ENCODE measurements at places on chromosomes 11 and 22.
A peak's percentile ranks its signal among the peaks of the same experiment; 100 is the strongest.

- DNase-seq: no peak
Measured at GRCh38 chr11:47327025-47327424, 25.5 kb downstream of the MYBPC3 start.

DNA sequence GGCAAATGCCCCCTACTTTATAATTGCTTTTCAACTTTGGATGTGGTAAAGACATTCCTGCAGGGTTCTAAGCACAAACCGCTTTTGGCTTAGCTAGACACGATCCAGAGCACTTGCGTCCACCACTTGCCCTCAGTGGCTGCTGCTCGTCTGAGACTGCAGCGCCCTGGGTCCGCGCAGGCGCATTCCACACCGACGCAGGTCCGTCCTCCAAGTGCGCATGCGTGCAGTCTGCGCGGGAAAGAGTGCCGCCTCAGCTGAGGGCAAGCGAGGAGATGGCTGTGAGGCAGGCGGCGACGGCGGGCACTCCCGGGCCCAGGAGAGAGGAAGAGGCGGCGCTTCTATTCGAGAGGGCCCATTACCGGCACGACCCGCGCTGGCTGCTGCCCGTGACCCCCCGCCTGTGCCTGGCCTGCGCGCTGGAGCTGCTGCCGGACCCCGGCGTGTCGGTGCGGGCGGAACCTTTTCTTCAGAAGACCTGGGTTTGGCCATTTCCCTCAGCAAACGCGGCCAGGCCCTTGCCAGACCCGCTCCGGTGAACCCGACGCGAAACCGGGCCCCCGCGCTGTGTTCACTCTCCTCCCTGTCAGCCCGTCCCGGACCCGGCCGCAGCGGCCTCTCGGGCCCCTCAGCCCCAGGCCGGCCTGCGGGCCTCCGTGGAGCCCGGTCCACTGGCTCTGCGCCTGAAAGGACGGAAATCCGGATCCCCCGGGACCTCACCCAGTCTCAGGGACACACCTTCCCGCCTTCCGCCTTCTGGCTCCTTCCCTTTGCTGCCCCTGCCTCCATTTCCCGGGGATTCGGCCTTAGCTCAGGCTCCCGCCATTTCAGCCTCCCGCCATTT, at the start of gene MEI1:
TSS of gene MEI1 (plus strand) at position 240 of the 844 bp plus-strand sequence. CDS start at position 276, 36 bp downstream.
- DNase-seq: peak; percentile 64

DNA sequence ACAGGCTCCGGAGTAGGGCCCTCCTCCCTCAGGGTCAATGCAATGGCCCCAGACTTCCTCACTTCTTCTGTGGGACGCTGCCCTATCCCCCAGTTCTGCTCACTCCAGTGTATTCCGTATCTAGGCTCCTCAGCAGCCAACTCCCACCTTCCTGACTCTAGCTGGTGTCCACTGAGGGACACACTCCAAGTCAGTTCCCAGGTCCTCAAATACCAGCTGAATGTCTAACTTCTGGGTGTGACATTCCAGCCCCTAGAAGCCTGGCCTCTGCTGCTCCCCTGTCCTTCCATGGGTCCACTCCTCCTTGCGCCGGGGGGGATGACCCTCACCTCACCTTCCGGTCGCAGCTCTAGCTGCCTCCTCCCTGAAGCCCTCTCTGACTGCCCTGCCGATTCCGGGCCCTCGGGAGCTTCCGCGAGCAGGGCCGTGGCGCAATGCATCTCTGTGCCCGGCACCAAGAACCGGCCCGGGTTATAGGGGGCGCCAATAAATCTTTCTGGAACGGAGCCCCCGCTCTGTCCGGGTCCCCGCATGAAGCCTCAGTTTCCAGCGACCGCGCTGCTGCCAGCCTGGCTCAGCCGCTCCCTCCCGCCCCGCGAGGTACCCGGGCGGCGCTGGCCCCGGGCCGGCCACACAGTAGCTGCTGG, 15.4 kb downstream of the BAD start:
- DNase-seq: no peak

DNA sequence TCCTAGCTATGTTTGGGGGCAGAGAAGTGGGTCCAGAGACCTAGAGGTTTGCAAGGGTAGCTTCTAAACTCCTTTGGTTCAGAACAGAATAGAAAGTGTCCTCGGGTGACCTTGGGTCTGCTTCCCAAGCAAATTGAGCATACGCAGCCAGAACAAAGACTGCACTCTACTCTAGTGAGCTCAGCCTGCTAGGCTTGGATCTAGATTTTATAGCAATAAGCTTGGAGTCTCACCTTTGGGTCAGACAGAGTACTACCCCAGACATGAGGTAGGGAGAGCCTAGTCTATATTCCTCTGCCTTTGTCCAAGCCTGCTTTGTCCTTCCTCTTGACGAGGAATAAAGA, 52.6 kb upstream of the ELF5 start:
- no peak for DNase-seq

DNA sequence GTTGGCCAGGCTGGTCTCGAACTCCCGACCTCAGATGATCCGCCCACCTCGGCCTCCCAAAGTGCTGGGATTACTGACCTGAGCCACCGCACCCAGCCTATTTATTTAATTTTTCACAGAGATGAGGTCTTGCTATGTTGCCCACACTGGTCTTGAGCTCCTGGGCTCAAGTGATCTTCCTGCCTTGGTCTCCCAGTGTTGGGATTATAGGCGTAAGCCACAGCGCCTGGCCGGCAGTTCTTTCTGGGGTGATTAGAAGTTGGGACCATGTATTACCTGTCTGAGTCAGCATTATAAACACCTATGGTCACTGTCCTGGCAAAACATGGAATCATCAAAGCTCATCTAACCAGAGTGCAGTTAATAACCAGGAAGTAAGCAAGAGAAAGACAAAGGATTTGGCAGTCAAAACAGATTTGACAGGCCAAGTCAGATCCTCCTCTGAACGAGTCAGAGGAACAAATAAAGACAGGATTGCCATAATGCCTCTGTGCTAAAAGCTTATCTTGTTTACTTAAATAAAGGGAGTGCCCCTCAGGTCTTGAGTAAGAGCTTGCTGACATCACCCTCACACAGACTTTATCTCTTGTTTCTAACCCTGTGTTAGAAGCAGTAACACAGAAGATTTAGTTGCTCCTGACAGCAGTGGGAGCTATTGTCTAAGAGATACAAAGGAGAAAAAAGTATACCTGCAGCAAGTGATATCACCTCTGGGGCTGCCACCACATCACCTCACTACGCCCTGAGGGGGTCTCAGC, 3.7 kb downstream of the SERPIND1 start:
- DNase-seq: no peak

GRCh38 chr11:31960126-31960525, 130.7 kb upstream of the RCN1 start:
- no peak for DNase-seq

GRCh38 chr11:78714539-78714938, 139.9 kb upstream of the NARS2 start:
- DNase-seq: no peak

DNA sequence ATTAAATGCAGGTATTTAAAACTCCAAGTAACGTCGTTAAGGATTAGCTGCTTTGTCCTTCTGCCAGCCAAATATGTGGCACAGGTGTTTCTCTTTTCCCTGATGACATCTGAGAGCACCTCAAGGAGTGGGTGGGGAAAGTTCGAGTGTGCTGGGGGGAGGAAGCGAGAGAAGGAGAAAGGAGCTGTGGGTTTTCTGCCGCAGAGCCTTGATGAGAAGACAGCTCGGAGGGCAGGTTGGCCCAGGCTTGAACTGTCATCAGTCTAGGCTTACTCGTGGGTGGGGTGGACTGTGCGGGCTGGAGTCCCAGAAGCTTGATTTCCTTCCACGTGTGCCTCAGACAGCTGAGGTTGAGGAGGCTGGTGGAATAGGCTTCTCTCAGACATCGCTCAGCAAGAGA, 15.2 kb upstream of the SORL1-AS1 start:
- DNase-seq: no peak

- no peak for DNase-seq
Measured at GRCh38 chr11:31822927-31823643, 12.0 kb upstream of the PAX6 start.

GRCh38 chr11:63869171-63869591, 30.3 kb downstream of the MARK2 start:
- DNase-seq: no peak

DNA sequence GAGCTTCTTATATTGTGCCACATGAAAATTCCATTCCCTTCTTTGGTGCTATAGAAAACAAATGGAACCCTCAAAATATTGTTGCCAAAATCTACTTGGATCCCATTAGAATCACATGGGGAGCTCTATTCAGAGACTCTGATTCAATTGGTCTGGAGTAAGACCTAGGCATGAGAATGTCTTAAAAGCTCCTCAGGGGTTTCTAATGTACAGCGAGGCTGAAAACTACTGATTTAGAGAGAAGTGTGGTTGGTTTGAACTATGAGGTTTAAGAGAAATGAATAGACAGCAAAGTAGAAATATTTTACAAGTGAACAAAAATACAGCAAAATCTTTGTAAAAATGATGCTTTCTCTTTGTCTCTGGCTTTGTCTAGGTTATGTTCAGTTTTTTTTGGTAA, 514.7 kb downstream of the CNTN5 start:
- DNase-seq: no peak

DNA sequence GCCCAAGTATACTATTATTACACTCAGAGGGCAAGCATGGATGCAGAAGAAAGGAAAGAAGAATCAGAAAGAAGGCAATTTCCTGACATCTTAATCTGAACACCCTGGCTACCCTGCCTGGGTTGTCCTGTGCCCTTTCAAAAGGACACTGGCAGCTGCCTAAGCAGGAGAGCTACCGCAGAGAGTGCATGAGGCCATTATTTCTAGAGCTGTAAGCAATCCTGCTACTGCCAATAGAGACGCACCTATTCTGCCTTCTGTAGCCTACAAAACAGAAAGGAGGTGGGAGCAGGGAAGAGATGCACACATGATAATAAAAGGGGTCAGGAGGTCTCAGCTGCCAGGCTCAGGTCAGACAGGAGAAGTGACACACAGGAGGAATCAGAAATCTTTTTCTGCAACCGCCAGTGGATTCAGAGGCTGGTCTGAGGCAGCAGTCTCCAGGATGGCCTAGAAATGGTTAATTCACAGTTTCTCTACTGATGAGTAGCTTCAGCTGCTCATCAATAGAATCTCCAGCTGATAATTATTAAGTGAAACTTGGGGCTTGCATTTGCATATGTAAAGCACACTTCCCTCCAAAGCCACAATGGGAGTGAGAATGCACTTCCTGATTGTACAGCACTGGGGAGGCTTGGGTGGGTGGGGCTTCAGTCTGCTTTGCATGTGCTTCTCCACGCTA, 253.9 kb downstream of the LARGE1 start:
- DNase-seq: no peak

DNA sequence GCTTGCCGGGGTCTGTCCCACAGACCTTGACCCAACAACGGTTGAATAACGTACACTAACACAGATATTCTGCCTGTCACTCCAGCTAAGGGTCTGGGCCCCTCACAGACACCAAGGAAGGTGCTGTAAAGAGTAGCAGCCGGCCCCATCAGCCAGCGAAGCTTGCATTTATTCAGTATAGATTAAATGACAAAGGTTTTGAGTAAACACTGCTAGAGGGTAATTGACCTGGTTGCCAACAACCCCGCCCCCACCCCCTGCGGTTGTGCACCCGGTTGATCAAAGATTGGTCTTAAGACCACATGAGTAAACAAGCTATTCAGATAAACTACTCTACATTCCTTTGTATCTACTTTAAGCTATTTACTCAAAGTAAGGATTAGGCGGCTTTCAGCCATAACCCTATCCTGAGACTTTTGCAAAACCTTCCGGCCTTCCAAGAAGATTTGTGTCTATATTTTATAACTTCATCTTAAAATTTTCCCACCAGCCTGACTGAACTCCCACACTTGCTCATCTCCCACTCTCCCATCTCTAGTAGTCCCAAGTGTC, 4.8 kb upstream of the CKAP5 start:
- DNase-seq: no peak

GRCh38 chr11:116856423-116856822, 19.0 kb upstream of the APOA1 start:
- no peak for DNase-seq

- no peak for DNase-seq
Measured at GRCh38 chr11:32316232-32316631, 119.1 kb downstream of the WT1 start.

- DNase-seq: peak; percentile 7
Measured at GRCh38 chr11:96906476-96906875, 516.7 kb downstream of the JRKL start.

GRCh38 chr22:23315341-23315917, 135.1 kb downstream of the BCR start:
- DNase-seq: peak; percentile 20

DNA sequence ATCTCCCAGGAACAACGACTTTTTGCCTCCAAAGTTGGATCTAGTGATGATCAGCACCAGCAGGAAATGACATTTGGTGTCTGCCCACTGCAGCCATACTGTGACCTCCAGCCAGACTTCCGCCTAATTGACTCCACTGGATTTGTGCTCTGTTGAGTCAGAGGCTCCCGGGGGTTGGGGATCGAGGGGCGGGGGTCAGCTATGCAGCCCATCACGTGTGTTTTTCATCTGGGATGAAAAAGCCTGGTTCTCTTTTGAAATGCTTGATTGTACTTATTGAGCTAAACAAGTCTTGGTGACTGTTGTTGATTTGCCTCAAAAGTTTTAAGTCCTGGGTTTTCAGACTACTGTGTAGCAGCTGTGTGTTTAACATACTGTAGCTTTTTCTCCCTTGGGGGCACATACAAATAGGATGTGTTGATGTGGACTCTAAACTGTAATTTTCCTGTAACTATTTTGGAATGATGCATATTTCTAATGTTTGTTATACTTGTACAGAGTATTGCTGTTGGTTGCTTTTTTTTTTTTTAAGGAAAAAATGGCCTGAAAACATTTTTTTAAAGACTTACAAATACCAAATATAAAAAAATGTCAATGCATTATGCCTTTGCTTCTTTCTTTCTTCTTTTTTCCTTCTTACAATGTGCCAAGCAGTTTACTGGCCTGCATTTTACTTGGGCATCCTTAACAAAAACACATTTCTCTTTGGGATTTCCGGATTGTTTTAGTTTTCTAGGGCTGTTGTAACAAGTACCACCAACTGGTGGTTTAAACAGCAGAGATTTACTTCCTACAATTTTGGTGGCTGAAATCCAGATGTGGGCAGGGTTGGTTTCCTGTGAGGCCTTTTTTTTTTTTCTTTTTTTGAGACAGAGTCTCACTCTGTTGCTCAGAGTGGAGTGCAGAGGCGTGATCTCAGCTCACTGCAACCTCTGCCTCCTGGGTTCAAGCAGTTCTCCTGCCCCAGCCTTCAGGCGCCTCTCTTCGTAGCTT, 46.1 kb upstream of the OR4B1 start:
- DNase-seq: no peak

DNA sequence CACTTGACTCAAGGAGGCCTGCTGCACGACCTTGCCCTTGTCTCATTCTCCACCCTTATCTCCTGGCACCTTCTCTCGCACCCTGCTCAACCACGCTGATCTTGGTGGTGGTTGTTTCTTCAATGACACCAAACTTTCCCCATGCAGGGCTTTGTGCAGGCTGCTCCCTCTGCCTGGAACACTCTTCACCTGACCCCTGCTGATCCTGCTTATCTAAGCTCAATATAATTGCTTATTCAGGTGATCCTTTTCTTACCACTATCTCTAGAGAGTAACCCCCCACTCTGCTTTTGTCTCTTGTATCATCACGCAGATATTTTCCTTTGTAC, 604.4 kb downstream of the BUD13 start:
- no peak for DNase-seq

GRCh38 chr11:1655168-1656060, 25.8 kb downstream of the KRTAP5-5 start:
- no peak for DNase-seq
